ENCODE measurements at places on chromosomes 1 and 21. TPM values are rescaled to one million over a fixed set of nuclear protein-coding genes. Genes with fewer than 3 reads are reported as not detected.

The NTPCR gene
- 35.8 TPM for total RNA-seq

DNA sequence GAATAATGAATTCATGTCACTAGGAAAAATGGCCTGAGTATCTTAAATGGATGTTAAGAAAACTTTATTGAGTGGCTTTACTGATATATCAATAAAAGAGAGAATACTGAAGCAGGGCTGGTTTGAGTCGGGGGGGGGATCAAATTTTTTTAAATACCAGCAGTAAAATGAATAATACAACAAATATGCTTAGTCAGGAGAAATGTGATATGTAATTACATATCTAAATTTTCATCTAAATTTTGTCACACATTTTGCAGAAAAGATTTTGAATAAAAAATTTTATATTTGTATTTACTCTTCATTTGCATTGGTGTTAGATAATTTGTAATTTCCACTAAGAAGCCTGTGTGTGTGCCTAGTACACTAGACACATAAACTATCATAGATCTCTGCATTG, 2300.2 kb downstream of the MRPL39 start:
- no peak overlapping the region for H3K27ac ChIP-seq
- no peak overlapping the region for H3K4me3 ChIP-seq
- H3K27me3 ChIP-seq, result no peaks in the 10 kb centered on the region
- H3K36me3 ChIP-seq, result no peaks in the 10 kb centered on the region
- DNase-seq, result no peak
- no peaks in the 10 kb centered on the region for H3K4me1 ChIP-seq

The CFH gene
- total RNA-seq, result 185 TPM

- no peaks in the 10 kb centered on the region for H3K4me1 ChIP-seq
- no peaks in the 10 kb centered on the region for H3K27me3 ChIP-seq
- DNase-seq, result no peak
- H3K4me3 ChIP-seq, result no peak overlapping the region
- H3K36me3 ChIP-seq, result peaks cover 7% of the 10 kb centered on the region
Observed at GRCh38 chr1:93111561-93111960, 32.5 kb downstream of the MTF2 start.

DNA sequence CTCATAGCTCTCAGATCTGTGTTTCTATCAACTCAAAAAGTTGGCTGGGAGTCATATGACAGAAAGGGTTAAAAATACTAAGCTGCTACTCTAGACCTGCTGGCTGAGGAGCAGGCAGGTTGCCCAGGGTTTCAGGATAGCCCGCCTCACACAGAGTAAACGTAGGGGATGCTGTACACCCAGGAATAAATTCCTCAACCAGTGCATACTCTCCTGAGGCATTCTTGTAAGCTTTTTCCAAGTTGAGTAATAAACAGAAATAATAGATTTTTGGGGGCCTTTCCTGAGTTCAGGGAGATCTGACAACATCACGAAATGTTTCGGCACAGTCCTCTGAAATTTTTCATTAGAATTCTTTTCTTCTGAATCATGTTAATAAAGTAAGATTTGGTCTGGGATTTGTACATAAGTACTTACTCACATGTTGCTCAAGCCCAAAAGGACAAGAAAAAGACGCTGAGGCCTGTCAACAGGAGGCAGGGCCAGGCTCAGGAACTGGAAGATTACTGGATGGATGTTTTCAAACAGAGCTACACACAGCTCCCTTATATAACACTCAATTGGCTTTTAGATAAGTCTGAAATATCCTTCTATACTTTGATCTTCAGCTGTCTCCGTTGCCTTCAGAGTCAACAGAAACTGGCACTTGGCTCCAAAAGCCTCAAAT, 41.0 kb downstream of the TGFBR3 start:
- DNase-seq, result peak; percentile 55
- H3K27ac ChIP-seq, result peak overlapping the region; percentile 85
- peaks cover 2% of the 10 kb centered on the region for H3K36me3 ChIP-seq
- H3K27me3 ChIP-seq, result no peaks in the 10 kb centered on the region
- H3K4me3 ChIP-seq, result no peak overlapping the region
- H3K4me1 ChIP-seq, result peaks cover 27% of the 10 kb centered on the region

DNA sequence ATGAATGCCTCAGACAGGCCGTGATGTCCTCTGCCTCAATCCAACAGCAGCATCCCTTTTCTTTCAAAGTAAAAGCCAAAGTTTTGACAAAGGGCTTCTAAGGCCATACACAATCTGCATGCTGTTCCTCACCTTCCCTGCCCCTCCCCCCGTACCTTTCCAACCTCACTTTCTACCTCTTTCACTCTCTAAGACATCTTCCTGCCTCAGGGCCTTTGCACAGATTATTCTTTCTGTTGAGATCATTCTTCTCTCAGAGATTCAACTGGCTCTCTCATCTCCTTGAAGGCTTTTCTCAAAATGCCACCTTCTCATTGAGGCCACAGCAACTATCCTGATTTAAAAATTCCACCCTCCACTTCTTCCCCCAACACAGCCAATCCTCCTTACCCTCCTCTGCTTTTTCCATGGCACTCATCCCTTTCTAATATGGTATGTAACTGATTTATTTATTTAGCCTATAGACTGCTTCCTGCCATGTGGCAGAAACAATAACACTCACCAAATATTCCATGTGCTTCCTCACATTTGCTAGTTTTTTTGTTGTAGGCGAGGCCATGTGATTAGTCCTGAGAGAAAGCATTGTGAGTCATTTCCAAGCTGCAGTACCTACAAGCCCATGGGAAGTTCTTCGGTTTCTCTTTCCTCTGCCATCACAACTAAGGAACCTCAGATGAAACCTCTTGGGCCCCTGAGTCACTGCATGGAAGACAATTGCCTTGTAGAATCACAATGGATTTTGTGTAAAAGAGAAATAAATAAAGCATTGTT, 58.7 kb upstream of the GADD45A start:
- H3K27ac ChIP-seq, result no peak overlapping the region
- no peak overlapping the region for H3K4me3 ChIP-seq
- no peaks in the 10 kb centered on the region for H3K4me1 ChIP-seq
- H3K27me3 ChIP-seq, result no peaks in the 10 kb centered on the region
- no peak for DNase-seq

DNA sequence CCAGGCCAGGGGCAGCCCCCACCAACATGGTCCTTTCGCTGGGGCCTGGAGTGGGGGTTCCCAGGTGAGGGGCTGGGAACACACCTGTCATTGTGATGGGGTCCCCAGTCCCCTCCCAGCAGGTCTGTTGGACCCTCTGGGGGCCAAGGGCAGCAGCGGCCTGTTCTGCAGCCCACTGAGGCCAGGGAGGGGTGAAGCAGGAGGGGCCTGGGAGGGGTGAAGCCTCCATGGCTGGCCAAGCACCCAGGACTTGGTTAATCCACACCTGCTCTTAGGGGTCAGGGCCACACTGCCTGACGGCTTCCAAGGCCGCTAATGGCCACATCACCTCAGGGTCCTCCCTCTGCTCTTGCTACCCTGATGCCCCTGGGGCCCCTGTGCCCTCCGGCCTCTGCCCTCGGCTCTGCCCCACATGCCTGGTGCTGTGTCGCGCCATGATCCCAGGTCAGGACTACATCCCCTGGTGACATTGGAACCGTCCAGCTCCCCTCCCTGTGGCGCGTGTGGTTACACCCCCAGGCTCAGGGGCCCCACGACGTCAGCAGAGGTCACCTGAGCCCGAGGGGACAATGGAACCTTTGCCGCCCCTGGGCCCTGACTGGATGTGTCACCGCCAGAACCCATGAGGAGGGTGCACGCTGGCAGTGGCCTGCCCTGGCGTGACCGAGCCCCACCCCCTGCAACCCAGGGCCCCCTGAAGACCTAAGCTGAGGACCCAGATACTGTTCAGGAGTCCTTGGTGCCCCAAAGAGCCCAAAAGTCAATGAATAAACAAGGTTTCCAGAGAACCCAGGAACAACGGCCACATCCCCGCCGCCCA, 7.0 kb downstream of the TNFRSF18 start:
- H3K27me3 ChIP-seq, result peaks cover 12% of the 10 kb centered on the region
- H3K36me3 ChIP-seq, result no peaks in the 10 kb centered on the region
- H3K27ac ChIP-seq, result no peak overlapping the region
- no peak overlapping the region for H3K4me3 ChIP-seq

DNA sequence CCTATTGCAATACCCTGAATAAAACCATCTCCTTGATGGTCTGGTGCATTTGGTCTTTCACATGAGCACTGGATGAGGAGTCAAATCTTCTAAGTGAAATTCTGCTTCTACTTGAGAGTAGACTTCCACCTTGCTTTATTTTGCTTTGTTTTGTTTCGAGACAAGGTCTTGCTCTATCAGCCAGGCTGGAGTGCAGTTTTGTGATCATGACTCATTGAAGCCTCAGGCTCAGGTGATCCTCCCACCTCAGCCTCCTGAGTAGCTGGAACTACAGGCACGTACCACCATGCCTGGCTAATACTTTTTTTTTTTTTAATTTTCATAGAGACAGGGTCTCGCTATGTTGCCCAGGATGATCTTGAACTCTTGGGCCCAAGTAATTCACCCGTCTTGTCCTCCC, 65.8 kb upstream of the F3 start:
- no peaks in the 10 kb centered on the region for H3K27me3 ChIP-seq
- no peaks in the 10 kb centered on the region for H3K36me3 ChIP-seq
- no peak overlapping the region for H3K27ac ChIP-seq
- no peaks in the 10 kb centered on the region for H3K4me1 ChIP-seq
- H3K4me3 ChIP-seq, result no peak overlapping the region

GRCh38 chr1:172394141-172394751, 26.2 kb upstream of the C1orf105 start:
- H3K4me3 ChIP-seq, result no peak overlapping the region
- peaks cover 4% of the 10 kb centered on the region for H3K4me1 ChIP-seq
- no peak overlapping the region for H3K27ac ChIP-seq
- H3K27me3 ChIP-seq, result no peaks in the 10 kb centered on the region
- no peaks in the 10 kb centered on the region for H3K36me3 ChIP-seq

The ZNF695 gene
- total RNA-seq, result 1.4 TPM

DNA sequence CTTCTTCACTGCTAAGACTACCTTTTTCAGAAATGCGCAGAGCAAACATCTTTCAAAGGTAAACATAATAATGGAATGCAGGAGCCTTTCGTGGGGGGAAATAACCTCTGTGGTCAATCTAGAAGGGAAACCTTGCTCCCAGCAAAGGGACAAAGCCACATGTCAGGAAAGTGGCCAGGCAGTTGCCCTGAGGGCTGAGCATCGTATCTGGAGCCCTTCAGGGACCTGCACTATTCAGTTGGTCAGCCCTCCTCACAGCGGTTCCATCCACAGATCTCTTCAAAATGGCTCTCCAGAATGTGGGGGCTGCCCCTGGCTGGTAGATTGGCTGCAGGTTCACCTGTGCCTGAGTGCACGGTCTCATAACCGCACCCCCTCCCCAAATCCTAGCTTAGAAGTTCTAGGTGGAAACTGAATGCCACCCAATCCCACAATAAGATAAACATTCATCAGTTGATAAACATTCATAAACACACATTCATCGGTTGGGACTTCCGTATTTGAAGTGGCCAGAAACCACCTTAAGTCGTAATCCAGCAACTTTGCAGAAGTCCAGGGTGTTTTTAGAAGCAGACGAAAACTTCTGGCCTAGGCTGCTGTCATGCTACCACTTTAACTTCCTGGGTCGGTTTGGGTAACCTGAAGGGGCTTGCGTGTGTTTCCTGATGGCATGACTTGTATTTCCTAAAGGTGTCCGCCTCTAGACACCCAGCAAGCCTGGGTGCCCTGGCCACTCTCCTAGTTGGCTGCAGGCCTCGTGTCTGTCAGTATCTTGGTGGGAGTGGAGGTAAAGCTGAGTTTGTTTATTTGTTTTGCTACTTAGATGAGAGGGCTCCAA, 50.5 kb downstream of the RASSF5 start:
- peak; percentile 19 for DNase-seq
- H3K4me1 ChIP-seq, result peaks cover 32% of the 10 kb centered on the region
- H3K27ac ChIP-seq, result peak overlapping the region; percentile 62
- H3K4me3 ChIP-seq, result peak overlapping the region; percentile 50
- H3K36me3 ChIP-seq, result no peaks in the 10 kb centered on the region
- peaks cover 9% of the 10 kb centered on the region for H3K27me3 ChIP-seq

The SPATA45 gene
- not detected for total RNA-seq

DNA sequence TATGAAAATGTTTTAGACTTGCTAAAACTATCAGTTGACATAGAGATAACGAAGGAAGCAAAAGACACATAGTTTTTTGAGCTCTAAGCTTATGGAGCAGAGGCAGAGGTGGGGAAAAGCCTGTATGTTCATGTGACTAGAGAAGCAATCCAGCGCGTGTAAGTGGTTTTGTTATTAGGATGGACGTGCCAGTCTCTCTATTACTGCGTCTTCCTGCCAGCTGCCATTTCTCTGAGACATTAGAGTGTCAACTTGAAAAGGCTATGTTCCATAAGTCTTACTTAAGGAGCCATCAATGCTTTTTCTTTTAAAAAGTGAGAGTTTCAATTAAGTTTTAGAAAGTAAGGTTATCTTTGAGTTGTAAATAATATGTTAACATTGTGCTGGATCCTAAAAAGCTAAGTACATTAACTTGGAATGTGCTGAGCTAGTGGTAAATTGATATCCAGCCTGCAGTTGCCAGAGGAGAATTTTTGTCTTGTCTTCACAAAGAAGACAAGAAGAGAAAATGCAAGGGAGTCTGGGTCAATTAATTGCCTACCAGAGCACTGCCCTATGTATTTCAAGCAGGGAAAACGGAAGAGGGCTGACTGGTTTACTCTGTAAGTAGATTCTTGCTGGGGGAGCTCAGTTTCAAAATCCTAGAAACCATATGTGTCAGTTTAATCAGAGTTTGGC, 161.8 kb upstream of the B3GALT2 start:
- H3K27me3 ChIP-seq, result no peaks in the 10 kb centered on the region
- no peaks in the 10 kb centered on the region for H3K36me3 ChIP-seq
- no peak overlapping the region for H3K4me3 ChIP-seq
- H3K4me1 ChIP-seq, result no peaks in the 10 kb centered on the region

GRCh38 chr21:38142224-38142623, 114.6 kb upstream of the KCNJ15 start:
- no peak overlapping the region for H3K27ac ChIP-seq
- H3K36me3 ChIP-seq, result no peaks in the 10 kb centered on the region
- DNase-seq, result no peak
- H3K4me3 ChIP-seq, result no peak overlapping the region
- H3K4me1 ChIP-seq, result peaks cover 7% of the 10 kb centered on the region

The SPRR2A gene
- total RNA-seq, result 0.82 TPM

DNA sequence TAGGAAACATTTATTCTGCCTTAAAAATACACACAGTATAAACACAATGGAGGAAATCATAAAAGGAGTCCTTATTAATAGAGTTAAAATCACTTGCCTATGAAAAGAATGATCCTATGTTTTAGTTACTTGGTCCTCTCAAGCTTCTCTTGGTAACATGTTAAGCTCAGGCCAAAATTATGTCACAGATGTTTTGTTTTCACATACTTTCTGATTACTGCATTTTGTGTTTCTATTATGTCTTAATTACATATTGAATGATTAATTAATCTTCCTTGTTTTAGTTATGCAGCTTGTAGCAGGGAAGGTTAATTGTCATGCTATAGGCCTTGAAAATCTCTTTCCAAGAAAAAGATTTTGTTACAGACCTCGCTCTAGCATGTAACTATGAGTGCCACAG, 406.0 kb downstream of the PLA2G4A start:
- H3K36me3 ChIP-seq, result no peaks in the 10 kb centered on the region
- no peak overlapping the region for H3K27ac ChIP-seq
- no peak for DNase-seq
- peaks cover 5% of the 10 kb centered on the region for H3K4me1 ChIP-seq
- no peak overlapping the region for H3K4me3 ChIP-seq

- no peaks in the 10 kb centered on the region for H3K27me3 ChIP-seq
- H3K4me3 ChIP-seq, result no peak overlapping the region
- peak overlapping the region; percentile 94 for H3K27ac ChIP-seq
Observed at GRCh38 chr1:171142416-171143385, 42.4 kb upstream of the FMO2 start.

All from lung (tissue), 17 donors.